ENCODE measurements at places on chromosomes 3 and 15.
A peak's percentile ranks its signal among the peaks of the same experiment; 100 is the strongest.

DNA sequence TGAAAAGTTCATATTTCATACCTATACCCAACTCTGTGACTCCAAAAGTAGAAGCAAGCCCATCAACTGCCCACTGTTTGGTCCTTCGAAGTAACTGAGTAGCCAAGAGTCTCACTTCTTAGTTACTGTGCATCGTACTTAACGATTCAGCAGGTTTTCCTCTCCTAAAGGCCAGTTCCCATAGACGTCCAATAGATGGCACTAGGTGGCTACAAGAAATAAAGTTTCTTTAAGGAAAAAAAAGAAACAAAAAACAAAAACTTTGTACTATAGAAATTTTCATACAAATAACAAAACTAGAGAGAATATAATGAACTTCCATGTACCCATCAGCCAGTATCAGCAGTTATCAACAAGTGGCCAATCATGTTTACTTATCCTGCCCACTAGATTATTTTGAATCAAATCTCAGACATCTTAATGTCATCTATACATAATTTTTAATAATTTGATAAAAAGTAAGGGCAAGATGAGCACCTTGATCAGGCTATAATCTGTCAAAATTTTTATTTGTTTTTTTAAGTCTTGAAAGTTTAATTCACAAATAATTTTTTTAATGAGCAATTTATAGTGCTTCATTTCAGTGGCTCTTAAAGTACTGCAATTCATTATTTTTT lies 63.8 kb upstream of the ACP3 start:
- peak; percentile 13 for DNase-seq

DNA sequence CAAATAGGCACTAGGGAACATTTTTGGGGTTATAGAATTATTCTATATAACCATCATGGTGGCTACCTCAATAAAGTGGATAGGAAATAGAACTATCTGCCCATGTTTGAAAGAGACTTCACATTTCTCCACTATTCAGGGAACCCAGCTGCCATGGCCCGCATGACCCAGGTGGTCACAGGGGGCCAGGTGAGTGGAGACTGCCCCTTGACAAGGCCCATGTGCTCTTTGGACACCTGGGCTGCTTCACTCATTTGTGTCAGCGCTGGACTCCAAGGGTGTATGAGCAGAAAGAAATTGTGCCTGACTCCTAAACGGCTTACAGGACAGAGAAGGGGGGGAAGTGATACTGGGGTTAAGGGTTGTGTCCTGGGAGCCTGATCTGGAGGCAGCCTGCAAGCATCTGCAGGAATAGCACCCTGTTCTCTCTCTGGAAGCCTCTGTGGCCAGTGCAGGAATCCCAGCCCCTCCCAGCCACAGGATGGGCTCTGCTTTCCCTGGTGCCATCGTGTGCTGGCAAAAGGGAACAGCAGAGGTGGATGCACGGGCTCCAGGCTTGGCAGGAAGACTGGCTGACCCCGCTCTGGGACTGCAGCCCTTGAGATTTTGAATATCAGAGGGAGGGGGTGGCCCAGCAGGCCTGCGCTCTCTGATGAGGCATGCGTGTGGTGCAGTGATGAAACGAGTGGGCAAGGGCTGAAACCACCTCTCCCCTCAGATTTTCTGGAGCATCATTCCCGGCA lies 9.1 kb upstream of the C3orf22 start:
- no peak for DNase-seq

DNA sequence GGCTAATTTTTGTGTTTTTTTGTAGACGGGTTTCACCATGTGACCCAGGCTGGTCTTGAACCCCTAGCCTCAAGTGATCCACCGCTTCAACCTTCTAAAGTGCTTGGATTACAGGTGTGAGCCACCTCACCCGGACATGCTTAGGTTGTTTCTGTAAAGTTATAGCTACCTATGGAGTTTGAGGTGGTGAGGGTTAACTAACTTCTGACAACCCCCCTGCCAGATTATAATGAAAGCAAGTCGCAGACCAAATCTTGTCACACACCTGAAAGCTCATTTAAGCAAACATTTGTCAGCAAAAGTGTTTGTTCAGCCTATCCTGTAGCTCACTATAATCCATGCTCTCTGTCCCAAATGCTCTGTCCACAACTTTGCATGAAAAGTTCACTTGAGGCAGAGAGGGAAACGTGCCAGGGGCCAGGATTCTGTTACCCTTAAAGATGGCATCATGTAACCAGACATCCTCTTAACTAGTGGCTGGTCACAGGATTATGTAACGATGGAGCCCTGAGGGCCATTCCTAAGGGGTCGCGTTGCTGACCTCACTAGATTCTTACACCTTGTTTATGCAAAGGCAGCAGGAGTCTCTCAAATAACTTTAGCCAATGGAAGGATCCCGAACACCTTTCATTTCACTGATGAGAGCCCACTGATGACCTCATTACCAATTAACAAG lies 24.1 kb upstream of the SENP5 start:
- no peak for DNase-seq

DNA sequence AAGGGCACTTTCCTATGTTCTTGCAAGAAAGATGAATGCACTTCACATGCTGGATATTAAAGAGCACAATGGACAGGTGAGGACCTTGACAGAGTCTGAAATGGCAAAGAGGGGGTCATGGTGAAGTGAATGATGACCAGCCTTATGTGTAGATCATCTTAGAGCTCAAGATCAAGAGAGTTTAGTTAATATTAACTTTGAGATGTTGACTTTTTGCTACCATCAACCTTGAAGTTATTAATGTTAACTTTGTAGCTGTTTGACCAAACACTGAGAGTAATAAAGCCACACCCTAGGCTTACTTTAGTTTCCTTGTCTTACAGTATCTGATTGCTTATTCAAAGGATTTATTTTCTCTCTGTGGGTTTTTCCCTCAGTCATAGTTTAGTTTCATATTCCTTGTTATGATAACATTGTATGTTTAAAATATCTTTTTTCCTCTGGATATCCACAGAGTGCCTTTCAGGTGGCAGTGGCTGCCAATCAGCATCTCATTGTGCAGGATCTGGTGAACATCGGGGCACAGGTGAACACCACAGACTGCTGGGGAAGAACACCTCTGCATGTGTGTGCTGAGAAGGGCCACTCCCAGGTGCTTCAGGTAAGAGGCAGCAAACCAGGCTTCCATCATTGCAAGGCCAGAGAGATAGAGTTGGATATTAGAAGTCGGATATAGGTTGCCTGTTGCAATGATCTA lies 5.4 kb downstream of the NFKBIZ start:
- DNase-seq = no peak

DNA sequence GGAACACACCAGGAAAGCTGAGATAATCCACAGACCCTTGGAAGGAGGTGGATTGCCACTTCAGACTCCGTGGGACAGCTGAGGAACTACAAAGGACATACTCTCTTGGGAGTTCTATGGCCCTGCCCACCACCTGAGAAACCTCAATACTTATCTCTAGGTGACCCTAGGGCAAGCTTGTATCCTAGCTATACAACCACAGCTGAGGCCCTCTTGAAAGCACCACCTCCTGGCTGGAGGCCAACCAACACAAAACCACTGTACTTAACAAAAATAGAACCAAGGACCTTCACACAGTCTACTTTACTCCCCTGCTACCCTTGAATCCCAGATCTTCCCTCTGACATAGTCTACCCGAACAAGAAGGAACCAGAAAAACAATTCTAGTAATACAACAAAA lies 60.7 kb upstream of the TRIM42 start:
- no peak for DNase-seq

DNA sequence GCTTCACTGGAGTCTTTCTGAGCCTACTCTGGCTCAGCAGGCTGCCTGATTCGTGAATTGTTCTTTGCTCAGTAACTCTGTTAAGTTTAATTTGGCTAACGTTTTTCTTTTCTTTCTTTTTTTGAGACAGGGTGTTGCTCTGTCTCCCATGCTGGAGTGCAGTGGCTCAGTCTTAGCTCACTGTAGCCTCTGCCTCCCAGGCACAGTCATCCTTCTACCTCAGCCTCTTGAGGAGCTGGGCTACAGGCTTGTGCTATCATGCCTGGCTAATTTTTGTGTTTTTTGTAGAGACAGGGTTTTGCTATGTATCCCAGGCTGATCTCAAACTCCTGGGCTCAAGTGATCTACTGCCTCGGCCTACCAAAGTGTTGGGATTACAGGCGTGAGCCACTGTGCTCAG lies 165.0 kb downstream of the PEX5L start:
- DNase-seq = no peak

- DNase-seq = no peak
These were observed 66.7 kb downstream of the ST6GAL1 start for GRCh38 chr3:186997061-186997460.

GRCh38 chr15:52010633-52011595 lies 8.1 kb upstream of the MAPK6 start:
- peak; percentile 62 for DNase-seq

DNA sequence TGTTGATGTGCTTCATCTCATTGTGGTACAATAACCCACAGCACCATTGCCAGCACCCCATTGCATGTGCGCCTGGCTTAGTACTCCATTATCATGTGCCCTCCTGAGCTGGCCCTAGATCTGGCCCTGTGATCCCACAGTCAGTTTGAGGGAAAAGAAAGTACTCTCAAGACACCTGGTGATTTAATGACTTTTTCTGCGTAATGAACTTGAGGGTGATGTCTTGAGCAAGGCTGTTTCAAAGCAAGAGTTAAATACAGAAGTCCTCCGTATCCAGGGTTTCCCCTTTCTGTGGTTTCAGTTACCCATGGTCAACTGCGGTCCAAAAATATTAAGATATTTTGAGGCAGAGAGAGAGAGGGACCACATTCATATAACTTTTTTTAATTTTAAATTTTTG lies 16.3 kb downstream of the C3orf20 start:
- DNase-seq = no peak

DNA sequence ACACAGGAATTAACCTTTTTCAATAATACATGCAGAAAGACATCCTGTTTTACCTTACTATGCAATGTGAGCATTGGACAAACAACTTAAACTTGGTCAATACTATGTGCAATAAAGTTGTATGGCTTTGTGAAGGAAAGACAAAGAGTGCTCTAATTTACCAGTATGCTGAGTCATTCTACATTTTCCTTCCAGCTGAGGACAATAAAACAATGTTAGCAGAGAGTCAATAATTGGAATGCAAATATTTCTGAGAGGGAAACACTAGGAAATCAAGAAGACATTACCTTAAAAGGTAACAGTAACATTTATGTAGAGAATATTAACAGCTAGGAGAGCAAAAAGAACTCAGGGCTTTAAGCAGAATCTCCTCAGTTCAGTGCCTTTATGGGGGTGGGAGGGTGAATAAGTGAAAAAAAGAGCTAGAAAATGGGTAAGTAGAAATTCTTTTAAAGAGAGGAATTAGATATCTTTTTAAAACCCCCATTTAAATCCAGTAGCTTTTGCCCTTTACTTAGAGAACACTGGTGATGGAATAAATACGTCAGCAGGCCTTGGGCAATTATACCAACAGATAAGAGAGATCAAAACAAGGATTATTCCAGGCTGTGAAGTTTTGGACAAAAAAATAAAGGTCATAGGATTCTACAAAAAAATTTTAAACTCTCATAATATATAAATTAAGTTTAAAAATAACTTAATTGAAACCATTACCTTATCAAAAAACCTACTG lies 11.6 kb upstream of the HGD start:
- no peak for DNase-seq

DNA sequence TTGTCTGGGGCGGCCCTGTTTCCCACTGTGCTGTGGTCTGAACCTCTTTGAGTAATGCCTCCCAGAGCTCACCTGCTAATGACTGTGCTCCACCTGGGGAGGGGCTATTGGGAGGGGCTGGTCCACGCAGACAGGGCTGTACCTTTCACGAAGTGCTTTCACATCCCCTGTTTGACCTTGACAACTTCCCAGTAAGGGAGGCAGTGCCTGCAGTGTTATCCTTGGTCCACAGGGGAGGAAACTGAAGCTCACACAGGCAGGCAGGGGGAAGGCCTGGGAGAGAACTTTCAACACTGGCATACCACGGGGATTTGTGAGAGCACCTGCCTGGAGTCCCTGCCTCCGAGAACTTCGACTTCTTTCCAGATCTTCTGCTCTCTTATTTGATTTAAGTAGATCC lies 91.2 kb downstream of the CACNA1D start:
- no peak for DNase-seq

DNA sequence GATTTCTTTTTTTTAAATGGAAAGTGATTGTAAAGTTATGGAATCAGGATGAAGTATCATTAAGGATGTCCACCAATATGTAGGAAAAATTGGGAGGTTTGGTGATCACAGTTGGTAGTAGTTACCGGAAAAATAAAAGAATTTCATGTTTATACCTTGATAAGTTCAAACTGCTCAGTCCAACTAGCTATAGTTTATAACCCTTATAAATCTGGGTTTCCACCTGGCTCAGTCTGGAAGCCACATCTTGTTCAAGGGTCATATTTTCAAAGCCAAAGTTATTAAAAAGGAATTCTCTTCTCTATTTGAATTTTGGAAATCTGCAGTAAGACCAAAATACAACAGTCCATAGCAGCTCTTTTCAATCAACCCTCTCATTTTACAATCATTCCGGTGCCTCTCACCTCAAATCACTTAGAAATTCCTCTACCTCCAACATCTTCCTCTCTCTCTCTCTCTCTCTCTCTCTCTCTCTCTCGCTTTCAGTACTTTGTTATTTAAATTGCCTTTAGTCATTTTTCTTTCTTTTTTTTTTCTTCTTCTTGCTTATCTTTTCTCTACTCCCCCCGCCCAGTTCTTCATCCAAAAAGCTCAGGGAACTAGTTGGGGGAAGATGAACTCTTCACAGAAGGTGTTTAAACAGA lies 186.2 kb upstream of the TBC1D5 start:
- DNase-seq = no peak

DNA sequence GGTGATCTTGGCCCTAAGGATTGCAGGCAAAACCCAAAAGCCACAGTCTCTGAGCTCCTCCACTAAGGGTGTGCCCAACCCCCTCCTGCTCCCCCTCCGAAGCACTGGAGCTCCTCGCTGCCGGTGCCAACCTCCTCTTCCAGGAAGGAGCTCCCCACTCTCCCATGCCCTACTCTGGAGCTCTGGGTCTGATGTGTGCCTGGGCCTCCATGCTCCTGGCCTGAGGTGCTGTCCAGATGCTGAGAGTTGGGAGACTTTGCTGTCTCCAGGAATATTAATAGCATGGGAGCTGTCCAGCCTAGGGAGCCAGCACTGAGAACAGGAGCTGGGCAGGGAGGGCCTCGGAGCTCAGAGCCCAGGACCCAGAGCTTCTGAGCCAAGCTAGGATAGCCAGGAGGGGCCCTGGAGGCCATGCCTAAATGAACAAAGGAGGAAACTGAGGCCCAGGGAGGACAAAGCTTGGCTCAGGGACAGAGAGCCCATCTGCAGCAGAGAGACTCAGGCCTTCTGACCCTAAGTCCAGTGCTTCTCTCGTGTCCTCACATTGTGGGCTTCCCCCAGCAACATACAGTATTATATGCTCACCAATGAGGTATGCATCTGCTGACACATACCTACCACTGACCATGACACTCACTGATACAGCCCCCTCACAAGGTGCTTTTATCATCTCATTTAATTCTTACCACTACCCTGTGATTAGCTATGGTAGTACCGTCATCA lies 36.9 kb upstream of the HERC1 start:
- no peak for DNase-seq

GRCh38 chr3:100122321-100122720 lies 8.0 kb upstream of the FILIP1L start:
- no peak for DNase-seq

- no peak for DNase-seq
These were observed 292.1 kb downstream of the VPS13C start for GRCh38 chr15:61768131-61768530.

All from NCI-H1092 treated with DMSO at 0.1 percent for 48 hours (cell line).